Stimulated activated CD4-positive, alpha-beta T cell treated with anti-CD3 and anti-CD28 coated beads, TNF-alpha, amount 100 ng/mL, for 1 hour (primary cell): ENCODE measurements at places on chromosomes 6 and 20.

GRCh38 chr6:168158213-168158979 is 79.4 kb upstream of the FRMD1 start:
- no peak for DNase-seq

DNA sequence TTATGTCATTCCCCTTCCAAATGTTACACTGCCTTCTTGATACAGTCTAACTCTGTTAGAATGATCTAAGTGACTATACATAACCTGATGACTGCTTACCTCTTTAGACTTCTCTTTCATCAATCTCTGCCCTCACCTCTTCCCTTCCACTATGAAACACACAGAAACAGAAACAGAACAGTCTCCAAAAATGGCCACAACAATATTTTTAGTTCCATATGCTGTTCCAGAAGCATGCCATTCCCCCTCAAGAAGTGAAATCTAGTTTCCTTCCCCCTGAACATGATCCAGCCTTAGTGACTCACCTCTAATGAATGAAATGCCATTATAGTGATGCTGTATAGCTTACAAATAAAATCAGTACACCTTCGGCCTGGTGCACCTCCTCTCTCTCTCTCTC is 229.3 kb upstream of the TENT5A start:
- DNase-seq, result no peak

DNA sequence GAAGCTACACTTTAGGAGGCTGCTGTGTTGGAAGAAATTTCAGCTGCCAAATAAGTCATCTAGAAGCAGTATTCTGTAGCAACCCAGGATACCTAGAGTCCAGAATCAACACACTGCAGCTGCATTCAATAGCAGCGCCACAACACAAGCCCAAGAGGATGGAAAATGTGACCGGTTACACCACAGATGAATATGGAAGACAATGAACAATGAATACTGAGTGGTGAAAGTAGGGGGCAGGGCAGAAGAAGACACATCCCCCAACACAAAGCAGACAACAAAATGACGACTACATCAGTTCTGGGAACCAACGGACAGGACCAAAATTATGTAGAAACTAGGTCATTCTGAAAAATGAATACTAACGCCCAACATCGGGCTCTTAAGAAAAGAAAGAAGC is 38.2 kb downstream of the KIF6 start:
- DNase-seq, result no peak

DNA sequence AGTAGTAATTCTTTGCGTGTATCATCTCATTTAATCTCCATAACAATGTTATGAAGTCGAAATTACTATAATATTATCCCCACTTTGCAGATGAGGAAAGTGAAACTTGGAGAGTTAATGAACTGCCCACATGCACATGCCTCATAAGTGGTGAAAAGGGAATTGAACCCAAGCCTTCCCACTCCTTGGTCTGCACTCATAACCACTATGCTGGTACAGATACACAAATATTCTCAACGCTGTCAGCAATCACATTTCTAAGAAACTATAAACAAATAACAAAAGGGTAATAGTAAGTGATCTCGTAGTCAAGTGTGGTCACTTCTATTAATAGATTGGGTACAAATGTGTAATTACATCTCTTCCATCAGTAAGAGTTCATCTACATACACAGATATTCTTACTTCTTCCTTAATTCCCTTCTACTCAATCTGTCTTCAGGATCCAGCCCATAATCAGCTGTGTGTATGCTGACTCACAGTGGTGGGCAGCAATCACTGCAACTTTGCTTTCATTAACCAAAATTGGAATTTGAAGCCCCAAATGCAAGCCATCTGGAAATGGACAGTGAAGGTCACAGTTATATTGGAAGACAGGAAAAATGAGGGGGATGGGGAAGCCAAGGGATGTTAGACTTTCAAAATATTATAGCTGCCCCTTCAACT is 6.6 kb downstream of the PRSS35 start:
- DNase-seq, result no peak

- no peak for DNase-seq
Observed at GRCh38 chr6:146357578-146358430, 185.8 kb upstream of the RAB32 start.

DNA sequence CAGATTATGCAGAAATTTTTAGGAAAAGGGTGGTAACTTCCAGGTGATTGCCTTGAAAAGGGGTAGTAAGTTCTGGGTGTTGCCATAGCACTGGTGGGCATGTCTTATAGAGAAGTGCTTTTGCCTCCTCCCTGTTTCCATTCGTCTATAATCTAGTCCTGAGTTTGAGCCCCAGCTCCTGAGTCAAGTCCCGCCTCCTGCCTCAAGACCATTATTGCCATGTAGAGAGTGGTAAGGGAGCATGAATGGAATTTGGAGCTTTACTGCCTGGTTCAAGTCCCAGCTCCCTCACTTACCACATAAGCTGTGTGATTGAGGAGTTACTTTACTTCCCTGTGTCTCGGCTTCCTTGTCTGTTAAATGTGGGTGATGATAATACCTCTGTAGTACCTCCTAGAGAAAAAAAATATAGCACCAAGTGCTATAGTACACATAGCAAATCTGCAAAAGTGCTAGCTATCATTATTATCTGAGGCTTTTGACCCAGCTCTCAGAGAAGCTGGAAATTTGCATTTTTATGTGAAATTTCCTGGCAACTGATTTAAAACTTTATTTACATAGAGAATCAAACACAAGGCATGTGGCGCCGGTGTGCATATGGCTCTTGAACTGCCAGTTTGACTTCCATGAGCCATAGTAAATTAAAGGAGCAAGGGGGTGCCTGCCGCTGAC is 36.0 kb downstream of the TGM6 start:
- no peak for DNase-seq

- DNase-seq, result no peak
Observed at GRCh38 chr6:108850669-108851465, 2.6 kb downstream of the ARMC2 start.

DNA sequence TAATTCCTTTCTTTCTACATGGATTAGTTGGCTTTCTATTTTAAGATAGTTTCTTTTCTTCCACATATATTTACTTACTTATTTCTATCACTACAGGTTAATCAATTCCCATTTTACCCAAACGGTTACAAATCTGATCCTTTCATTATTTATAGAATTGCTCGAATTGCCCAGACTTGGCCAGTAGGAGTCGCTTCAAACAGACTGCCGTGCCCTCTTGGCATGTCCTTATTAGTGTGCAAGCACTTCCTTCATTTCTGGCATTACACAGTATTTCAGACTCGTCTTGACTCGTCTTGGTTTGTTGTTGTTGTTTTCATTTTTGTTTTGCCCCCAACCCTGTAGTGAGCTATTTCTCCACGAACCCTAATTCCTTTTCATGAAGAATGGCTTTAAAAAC is 74.6 kb downstream of the SAMD3 start:
- DNase-seq, result no peak

DNA sequence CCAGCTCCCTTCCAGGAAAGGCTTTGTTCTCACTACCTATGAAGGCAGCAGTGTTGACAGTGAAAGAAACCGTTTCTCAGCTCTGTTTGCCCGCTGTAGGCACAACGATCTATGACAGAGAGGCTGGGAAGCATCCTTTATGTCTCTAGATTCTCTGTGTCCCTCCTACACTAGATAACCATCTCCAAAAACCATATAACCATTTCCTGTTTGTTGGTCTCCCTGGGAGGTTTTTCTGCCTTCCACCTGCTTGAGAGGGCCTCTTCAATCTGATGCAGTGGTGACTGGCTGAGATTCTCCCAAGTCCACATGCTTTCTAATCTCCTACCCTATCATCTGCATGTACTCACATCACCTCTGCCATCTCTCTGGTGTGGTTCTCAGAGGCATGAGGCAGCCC is 32.0 kb upstream of the TMEM217 start:
- no peak for DNase-seq

DNA sequence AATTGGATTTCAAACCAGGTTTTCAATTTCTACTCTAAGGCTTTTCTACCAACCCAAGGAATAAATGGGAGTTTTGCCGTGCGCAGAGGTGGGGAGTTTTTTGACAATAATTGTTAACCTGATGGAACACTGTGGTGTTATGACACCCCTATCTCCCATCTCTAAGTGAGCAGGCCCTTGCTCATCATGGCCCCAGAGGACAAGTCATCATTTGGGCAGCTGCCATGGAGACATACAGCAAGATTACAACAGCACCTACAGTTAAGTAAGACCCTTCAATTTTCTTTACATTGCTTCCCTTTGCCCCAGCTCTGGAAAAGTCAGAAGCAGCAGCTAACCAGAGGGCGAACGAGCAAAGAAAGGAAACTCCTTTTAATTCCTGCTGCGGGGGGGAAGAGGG is 54.3 kb downstream of the ADGRF5 start:
- no peak for DNase-seq

DNA sequence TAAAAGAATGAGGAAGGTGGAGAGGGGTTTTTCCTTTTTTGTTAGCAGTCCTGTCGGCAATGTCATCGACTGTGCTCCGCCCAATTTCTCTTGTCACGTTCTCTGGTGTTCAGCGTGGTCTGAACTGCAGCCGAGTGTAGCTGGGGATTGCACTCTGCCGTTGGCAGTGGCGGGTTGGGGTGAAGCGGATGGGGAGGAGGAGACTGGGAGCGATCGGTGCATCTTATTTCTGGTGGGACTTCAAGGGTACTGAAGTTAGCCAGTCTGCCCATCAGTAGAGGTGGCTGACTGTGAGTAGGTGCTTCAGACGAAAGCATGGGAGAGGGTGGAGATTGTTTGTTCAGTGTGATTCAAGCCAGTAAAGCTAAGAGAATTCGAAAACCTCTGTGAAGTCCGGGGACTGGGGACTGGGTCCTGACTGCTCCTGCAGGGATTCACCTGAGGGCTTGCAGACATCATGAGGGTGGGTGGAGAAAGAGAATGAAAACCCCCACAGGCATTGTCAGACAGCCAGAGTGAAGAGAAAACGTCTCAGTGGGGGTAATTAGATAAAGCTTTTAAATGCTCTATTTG is 5.1 kb downstream of the RREB1 start:
- no peak for DNase-seq
